ENCODE measurements at places on chromosomes 13 and 19.

- DNase-seq = no peak
Measured at GRCh38 chr13:29810145-29810742, 40.2 kb downstream of the UBL3 start.

- no peak for DNase-seq
Measured at GRCh38 chr19:35511337-35511736, 2.1 kb downstream of the DMKN start.

GRCh38 chr19:42473686-42474085 is 30.9 kb upstream of the CXCL17 start:
- no peak for DNase-seq

DNA sequence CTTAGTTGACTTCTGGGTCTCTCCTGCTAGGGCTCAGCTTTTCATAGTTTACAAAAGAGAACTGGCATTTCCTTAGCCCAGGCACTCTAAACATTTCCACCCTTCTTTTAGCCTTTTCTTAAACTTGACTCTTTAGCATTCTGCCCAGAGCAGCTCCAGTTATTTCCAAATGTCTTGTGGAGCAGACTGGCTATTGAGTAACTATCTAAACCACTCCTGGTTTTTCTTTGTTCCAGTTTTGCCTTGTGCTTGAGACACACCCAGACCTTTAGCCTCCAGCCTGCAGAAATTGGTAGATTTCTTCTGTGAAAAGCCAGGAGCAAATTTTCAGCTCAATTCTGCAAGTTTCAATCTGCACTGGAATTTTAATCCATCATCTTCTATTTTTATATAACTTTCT is 1813.1 kb downstream of the OLFM4 start:
- no peak for DNase-seq

DNA sequence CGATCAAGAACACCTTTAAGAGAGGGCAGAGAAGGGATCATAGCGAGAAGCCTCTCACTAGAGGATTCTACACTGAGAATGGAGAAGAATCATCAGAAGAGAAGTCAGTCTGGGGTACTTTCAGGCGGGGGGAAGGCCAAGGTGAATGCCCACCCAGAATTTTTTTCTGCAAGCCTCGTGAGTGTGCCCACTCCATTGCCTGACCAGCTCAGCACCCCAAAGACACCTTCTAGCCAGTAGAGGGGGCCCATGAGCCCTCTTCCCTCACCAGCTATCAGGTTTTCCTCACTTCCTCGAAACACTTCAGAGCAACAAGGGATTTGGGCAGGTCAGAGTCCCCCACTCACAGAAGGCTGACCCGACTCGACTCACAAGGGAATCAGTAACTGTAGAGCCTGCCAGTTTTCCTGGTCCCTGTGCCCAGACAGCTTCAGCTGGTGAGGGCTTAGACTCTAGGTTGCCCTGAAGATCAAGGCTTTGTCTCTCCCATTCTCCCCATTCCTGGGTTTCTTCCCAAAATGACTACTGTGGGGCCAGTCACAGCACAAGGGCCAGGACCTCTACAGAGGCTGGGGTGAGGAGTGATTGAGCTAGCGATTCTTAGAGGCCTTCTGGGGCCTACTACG is 18.4 kb downstream of the NLRP13 start:
- no peak for DNase-seq

DNA sequence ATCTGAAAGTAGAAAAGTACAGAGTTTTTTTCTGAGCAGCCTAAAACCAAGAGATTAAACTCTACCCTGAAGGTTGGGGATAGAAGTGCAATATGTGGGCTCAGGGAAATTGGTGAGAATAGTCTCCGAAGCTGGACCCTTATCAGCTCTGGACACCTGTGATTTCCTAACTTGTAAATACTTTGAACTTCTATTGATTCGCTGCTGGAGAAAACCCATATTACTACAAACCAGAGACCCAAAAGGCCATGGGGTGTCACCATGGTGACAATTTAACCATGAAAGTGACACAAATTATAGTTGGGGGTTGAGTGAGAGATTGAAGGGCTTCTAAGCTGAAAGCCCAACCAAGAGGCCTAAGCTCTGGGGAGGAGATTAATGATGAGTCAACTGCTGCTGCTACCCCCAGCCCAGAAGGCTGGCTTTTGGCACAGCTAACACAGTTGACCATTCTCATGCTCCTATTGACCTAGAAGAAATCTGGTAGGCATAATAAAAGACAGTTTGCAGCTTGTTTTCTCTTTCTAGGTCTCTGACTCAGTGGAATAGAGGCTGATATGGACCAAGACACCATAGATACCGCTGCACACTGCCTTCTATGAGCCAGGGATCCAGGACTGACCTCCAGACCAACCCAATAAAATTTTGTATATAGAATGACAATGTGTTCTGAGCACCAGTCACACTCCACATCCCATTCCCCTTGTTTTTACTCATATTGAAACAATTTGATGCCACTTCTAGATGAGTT is 131.9 kb upstream of the FNDC3A start:
- DNase-seq = no peak

GRCh38 chr19:29615891-29616425 is 9.9 kb downstream of the POP4 start:
- DNase-seq = no peak

DNA sequence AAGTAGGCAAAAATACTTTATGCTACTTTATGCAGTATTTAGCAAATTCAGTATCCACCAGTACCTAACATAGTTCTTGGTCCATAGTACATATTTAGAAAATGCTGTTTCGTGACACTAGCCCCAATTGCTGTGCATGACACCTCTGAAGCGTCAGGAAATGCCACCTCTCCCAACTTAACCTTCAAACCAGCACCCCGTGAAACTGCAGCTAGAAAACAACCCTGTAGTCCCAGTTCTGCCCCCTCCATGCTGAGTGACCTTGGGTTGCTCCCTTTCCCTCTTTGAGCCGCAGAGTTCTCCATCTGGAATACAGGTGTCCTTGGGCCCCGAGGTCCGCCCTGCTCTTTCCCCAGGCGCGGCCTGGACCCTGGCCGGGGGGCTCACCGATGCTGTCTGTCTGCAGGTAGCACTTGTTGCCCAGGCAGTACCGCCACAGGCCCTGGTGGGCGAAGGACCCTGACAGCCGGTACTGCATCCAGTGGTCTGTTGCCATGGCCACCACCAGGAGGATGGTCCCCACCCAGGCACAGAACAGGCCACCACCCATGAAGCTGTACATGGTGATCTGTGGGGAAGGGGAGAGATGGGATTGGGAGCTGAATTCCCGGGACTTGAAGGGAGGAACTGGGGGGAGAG is 773 bp downstream of the LIM2 start:
- DNase-seq = no peak

GRCh38 chr13:22469452-22469851 is 711.3 kb upstream of the SGCG start:
- DNase-seq = no peak

GRCh38 chr13:30654430-30654829 is 36.7 kb downstream of the USPL1 start:
- DNase-seq = no peak

DNA sequence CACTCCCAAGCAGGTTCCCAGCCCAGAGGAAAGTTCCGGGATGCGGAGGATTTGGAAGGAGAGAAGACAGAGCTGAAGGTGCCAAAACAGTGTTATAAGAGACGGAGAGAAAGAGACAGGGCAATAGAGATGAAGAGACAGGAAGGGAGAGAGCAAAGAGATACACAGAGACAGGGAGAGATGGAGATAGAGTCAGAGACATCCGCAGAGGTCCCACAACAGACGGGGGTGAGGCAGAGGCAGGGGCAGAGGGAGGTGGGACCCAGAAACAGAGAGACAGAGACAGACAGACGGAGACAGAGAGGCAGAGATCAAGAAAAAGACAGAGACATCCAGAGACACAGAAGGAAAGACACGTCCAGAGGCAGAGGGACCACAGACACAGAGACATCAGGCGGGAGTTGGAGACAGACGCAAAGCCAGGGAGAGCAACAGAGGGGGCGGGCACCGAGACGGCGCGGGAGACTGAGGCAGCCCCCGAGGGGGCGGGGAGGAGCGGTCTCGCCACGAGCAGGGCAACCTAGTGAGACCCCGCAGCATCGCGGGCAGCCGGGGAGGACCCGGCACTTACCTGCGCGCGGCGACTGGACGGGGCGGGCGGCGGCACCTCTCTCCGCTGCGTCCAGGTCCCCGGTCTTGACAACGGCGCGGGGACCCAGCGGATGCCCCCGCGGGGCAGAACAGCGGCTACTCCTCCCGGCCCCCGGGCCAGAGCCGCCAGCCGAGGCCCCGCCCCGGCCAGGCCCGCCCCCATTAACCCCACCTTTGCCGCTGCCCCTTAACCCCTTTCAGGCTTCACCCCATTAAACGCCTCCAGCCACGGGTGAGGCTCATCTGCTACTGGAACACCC is at the start of gene GPR4:
Gene GPR4, minus strand, starts transcription at position 689 of the 851 bp plus-strand sequence. CDS start 10,346 bp downstream, outside the sequence.
- DNase-seq = no peak

DNA sequence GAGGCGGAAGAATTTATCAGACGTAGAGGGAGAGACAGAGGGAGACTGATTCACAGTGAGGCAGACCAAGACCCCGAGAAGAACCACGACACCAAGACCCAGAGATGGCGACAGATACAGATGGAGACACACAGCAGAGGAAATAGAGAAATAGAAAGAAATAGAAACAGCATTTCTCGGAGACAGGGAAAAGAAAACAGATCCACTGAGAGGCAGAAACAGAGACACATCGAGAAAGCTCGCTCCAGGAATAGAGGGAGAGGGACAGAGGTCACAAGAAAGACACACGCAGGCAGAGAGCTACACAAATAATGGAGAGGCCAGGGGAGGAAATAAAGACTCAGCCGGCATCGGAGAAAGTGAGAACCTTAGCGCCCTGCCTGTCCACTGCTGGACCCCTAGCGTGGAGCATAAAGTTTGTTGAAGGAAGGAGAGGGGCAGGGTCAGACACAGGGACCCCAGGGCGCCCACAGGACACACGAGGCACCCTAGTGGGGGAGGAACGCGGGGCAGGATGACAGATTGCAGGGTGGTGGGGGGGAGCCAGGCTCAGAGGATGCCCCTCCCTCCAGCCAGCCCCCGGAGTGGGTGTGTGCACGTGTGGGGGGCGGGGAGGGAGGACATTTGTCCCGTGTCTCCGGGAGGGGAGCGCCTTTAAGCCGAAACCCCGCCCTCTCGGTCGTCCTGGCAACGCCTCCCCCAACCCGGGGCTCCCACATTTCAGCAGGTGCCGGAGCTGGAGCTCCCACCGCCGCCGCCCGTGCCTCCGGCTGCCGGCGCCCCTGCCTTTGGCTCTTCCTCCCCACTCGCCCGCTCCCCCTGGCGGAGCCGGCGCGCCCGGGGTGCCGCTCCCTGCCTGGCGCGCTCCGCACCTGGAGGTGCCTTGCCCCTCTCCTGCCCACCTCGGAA is at the start of gene PRKCG:
Gene PRKCG, plus strand, starts transcription at position 716 of the 909 bp plus-strand sequence. CDS start 298 bp downstream, outside the sequence.
- no peak for DNase-seq

DNA sequence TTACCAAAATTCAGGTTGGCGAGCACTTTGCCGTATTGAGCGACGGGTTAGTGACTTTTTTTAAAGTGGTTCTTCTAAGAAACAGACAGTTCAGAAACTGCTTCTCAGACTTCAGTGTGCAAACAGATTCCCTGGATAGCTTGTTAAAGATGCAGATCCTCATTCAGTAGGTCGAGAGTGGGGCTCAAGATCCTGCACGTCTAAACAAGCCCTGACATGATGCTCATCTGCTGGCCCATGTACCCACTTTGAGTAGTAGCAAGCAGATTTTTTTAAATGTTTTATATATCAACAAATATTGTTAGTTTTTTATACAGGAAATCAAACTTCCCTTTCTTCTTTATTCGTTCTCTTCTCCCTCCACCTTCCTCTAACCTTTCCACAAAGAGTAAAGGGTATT is 7.3 kb downstream of the METTL21C start:
- DNase-seq = no peak

GRCh38 chr19:1997353-1998233 is 17.9 kb downstream of the BTBD2 start:
- no peak for DNase-seq

DNA sequence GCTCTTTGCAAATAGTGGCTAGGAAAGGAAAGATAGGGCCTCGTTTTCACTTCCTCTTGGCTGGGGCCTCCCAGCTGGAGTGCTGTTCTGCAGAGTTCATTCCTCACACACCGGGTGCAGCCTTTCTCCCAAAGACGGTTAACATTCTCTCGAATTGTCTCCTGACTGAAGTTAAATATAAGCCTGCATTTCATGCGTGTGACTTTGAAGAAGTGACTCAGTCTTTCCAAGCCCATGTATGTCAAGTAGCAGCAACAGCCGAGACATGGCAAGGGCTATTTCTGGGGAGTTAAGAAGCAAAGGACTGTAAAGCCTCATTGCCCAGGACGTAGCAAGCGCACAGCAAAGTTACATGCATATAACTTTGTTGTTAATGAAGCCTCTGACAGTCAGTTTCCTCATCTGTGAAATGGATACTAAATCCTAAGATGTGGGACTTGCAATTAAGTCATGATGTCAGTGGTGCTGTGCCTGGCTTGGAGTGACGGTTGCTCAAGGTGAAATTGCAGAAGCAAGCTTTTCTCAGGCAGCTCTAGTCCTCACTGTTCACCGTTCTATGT is 502.4 kb downstream of the MYO16 start:
- peak; percentile 10 for DNase-seq

DNA sequence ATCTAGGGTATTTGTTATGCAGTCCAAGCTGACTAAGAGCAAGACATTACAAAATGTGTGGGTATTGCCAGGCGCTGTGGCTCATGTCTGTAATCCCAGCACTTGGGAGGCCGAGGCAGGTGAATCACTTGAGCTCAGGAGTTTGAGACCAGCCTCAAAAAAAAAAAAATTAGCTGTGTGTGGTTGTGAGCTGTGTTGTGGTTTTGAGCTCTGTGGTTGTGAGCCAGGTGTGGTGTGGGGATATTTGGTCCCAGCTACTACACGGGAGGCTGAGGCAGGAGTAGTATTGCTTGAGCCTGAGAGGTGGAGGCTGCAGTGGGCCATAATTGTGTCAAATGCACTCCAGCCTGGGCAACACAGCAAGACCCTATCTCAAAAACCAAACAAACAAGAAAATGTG is 5.6 kb upstream of the KEAP1 start:
- DNase-seq = no peak

GRCh38 chr13:108947551-108948030 is 318.2 kb downstream of the MYO16 start:
- no peak for DNase-seq

DNA sequence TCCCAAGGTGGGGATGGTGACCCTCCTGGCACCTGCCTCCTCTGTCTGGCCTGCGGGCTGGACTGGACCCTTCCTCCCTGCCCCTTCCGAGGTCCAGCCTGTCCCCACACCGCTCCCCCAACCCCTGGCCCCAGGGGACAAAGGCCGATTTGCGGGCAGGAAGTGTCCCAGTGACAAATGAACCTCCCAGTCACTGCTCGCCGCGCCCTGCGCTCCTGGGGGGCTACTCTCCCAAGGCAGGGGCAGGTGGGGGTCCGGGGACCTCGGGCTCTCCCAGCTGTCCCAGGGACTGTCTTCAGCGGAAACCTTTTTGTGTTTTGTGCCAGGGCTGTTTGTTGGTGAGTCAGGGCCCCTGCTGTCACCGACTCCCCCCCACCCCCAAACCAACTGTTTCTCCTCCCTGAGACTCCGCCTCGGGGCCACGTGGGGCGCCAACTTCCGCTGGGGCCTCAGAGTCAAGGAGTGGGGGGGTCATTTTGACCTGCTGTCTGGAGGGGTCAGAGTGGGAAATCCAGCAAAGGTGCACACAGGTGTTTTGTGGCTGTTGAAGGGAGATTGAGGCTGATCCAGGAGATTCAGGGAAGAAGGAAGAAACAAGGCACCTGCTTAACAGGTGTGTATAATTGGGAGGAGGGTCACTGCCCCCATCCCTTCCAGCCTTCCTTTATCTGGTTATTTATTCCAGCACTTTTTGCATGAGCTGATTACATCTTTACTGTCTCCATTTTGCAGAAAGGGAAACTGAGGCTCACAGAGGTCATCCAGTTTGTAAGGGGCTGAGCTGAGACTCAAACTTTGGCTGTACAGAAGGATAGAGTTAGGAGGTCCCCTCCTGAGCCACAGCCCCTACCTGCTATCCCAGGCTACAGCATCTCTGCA is 831 bp downstream of the PGPEP1 start:
- peak; percentile 64 for DNase-seq
